ENCODE measurements at places on chromosomes 1 and 21.

GRCh38 chr1:150002217-150002616 is 8.3 kb downstream of the OTUD7B start:
- DNase-seq = no peak

GRCh38 chr1:22319608-22320007 is 132.0 kb upstream of the ZBTB40 start:
- no peak for DNase-seq

- DNase-seq = no peak
These were observed 128.0 kb downstream of the SLC44A5 start for GRCh38 chr1:75482951-75483350.

DNA sequence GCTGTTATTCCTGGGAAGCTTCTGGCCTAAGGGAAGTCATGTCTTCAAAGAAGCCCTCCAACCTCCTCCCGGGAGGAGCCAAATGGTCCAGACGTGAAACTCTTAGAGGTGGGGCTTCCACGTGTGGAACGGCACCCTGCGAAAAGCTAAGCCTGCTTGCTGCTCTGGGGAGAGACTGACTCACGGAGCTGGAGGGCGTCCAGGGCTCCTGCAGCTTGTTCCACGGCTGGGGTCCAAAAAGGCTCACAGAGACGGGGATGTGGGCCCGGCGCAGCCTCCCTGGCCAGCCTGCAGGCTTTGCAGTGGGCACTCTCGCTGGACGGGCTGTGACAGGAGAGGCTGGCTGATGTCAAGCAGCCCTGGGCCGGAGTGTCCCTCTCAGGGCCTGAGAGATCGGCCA is 105.1 kb downstream of the COLGALT2 start:
- no peak for DNase-seq

DNA sequence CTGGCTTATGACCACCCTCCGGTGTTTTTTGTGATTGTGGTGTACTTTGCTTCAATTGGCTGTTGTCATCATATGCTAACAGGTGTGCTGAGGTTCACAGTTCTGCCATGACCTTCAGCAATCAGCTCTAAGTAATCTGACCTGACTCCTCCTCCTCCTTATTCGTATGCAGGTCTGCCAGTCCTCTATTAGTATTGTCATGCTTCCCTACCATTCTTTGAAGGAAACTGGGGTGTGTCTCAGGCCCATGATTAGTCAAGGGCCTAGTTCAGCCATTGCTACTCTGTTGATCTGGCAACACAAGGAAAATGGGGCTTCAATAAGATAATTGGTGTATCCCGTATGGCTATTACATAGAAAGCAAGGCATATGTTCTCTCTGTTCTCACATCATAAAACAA is 332.3 kb upstream of the DPYD start:
- no peak for DNase-seq

- no peak for DNase-seq
These were observed 107.6 kb upstream of the KLHDC7A start for GRCh38 chr1:18373151-18373550.

GRCh38 chr1:162135271-162135775 is 65.8 kb downstream of the NOS1AP start:
- peak; percentile 81 for DNase-seq

DNA sequence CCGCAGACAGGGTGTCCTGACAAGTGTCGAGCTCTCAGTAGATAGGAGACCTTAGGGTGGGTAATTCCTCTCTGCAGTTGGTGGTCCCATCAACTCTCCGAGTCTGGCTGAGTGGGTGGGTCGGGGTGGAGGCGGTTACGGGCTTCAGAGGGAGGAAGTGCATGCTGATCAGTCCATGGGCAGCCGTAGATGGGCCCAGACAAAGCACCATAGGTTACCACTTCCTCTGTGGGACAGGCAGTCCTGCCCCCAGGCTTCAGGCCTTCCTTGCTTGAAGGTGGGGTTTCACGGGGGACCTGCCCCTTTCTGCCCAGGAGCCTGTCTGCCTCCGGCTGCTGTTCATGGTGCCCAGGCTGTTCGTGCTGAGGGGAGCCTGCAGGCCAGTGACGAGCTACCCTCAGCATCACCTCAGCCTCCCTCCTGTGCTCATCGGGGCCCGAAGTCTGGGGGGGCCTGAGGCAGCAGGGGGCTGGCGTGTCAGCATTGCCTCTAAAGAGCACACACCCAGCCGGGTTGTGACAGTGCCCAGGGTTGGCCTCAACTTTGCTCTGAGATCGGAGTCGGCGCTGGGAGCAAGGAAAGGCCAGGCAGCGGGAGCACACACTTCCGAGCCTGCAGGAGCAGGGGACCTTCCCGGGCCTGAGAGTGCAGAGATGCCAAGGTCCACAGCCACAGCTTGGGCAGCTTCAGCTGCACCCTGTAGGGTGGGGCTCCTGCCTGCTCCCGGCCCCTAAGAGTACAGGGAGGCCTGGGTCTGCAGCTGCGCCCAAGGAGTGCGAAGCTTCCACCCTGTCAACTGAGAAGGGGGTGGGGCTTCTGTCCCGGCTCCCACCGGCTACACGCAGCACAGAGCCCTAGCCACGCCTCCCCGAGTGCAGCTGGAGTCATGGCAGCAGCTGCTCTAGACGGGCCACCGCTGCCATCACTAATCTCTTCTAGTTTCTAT is 225.4 kb upstream of the NRIP1 start:
- DNase-seq = no peak

GRCh38 chr1:168161459-168161858 is 17.3 kb upstream of the TIPRL start:
- peak; percentile 37 for DNase-seq

DNA sequence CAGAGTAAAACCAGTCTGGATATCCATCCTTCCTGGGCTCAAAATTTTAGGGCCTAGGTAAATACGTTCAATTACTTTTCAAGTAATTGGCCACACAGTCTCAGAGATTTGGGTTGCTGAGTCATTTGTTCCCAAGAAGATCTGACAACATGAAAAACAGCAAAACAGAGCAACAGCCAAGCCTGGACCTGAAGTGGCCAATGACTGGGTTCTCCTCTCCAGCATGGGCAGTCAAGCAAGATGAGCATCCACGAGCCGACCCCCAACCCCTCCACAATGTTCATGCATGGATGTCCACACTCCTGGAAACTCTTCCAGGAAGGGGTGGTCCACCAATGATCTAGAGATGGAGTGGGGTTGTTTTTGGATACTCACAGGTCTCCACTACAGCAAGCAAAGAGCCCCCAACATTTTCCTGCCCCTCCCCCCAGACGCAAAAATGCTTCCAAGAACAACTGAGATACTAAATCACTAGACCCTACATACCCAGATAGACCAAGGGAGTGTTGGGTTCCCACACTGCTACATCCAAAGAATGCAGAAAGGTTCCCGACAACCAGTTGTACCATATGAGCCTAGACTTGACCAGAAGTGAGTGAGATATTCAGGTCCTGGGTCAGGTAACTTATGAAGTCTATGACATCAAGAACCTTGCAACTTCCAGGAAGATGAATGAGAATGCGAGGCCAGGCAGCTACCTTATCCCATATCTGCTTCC is 73.0 kb downstream of the CD46 start:
- DNase-seq = no peak

- DNase-seq = no peak
These were observed 48.4 kb downstream of the SLC37A1 start for GRCh38 chr21:42561762-42562650.
